CD4-positive, alpha-beta T cell treated with Interleukin-21 for 1 hour (primary cell): ENCODE measurements at places on chromosomes 1 and 21.
A peak's percentile ranks its signal among the peaks of the same experiment; 100 is the strongest.

GRCh38 chr1:113369040-113369439 is 21.3 kb upstream of the MAGI3 start:
- DNase-seq, result no peak

- DNase-seq, result peak; percentile 57
Measured at GRCh38 chr1:77430966-77431690, 149.3 kb downstream of the AK5 start.

DNA sequence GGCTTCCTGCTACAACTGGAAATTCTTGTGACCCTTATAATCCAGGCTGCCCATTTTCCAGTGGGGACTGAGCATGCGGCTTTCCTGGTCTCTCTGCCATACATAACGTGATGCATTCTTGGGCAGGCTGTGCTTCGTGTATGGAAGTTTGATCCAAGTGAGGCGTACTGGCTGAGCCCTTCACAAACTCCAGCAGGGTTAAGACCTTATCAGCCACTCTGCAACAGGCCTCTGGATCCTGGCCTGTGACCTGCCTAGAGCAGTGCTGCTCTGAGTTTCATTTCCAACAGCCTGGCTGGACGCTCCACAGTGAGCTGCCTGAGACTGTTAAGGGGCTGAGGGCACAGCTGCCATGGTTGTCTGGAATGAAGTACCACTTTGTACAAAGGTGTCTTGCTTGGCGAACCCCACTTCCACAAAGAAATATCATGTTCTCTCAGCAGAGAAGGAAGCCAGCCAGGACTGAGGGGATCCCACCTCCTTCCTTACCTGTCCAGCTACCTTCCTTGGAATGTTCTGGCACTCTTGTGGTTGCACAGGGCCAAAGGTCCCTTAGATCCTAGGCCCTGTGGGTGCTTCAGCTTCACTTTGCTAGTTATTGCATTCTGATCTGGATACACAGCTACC is 28.5 kb upstream of the XPR1 start:
- DNase-seq, result no peak

DNA sequence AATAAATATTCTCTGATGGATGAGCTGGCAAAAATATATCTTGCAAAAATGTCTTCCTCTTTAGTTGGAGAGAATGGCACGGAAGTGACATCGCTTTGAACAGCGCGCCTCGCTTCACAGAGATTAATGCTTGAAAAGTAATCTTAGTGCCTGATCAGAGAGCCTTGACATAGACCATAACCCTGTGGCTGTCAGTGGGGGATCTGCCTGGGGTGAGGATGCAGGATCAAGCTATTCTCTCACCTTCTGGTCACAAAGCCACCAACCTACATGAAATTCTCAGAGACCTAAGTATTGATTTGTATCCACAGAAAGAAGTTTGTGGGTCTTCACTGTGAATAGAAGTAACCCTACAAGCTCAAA is 492.6 kb downstream of the LMO4 start:
- DNase-seq, result no peak

DNA sequence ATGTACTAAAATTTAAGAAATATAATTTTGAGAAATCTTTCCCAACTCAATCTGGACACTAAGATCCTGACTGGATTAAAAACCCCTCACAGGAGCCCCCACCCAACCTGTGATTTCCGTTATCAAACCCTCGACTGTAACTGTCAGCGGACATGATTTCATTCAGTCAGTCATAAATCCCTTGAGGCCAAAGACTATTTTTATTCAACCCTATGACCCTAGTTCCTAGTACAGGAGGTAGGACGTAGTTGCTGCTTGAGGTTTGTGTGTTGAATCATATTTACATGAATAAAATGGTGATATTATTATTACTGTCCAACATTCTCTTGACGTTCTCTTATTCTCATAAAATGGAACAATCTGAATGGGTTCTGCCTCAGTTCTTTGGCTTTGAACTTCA is 73.1 kb upstream of the DYNLT5 start:
- no peak for DNase-seq

DNA sequence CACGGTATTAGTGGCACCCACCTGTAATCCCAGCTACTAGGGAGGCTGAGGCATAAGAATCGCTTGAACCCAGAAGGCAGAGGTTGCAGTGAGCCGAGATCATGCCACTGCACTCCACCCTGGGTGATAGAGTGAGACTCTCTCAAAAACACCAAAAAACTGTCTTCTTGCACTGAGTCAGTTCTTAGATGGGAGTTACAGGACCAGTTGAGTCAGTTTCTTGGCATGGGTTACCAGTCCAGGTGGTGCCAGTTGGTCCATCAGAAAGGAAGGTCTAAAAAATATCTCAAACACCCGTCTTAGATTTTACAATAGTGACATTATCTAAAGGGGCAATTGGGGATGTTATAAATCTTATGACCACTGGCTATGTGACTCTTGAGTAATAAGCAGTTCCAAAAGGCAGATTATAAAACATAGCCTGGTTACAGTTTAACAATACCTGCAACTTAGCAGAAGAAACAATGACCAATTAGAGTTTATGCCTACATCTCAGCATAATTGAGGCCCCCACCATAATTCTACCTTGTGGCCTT is 206.9 kb upstream of the FGGY start:
- no peak for DNase-seq

DNA sequence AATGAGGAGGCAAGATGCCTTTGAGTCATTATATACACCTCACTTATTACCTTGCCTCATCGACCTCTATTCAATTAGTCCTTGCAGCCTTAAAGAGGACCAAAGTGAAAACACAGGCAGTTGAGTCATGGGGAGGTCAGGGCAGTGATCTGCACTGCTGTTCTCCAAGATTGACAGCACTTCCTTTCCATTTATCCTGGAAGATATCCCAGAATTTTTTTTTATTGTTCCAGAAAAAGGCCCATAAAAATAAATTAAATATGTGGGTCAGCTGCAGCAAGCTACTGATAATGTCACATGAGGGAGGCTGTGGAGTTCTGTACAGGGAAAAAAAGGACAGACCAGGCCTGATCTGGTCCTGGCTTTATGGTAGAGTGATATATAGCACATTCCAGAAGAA is 33.2 kb upstream of the CDC42BPA start:
- no peak for DNase-seq

DNA sequence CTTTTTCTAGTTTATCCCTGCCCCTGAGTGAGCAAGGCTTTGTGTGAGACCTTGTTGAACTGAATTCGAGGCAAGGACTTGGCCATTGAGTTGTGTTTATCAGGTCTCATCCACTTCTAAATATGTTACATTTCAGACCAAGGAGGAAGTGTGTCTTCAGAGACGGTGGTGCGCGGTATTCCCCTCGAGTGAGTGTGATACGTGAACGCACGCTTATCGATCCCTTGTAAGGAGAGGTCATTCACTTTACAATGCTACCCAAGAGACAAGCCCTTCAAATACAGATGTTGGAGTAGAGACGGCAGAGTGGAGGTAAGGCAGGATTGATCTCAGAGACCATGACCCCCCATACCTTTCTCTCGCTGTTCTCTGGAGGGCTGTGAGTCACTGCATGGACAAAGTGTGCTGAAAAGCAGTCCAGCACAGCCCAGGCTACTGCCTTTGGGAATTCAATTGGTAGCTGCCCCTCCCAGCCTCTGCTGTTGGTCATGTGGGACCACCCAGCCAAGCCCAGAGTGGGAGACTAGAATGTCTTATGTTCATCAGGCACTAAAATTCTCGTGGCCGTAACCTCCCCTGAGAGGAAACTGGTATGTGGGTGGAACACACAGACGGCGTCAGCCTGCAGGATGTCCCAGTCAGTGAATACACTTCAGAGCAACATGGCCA is 16.3 kb upstream of the MTARC1 start:
- DNase-seq, result no peak

DNA sequence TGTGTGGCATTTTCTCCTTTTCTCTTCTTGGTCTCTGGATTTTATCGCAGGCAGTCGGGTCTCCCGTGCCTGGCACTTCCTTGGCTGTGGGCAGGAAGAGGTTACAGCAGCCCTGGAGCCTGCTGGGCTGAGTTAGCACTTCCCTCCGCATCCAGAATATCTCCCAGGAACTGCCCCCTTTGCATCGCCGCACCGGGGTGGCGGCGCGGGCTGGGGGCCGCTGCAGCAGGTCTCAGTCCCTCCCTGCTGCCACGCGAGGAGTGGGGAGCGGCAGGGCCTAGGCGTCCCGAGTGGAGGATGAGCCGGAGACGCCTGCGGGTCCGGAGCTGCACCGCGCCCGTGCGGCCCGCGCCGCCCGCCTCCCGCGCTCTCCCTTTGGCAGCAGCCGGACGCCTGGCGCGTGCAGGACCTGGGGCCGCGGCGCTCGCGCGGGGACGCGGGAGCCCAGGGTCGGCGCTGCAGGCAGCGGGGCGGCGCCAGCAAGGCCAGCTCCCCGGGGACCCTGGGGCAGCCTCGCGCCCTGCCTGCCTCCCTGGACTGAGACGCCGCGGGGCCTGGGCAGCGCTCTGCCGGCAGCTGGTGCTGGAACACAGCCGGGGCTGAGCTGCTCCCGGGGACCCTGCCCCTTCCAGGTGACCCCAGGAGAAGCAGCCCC is 192.8 kb downstream of the PRDM2 start:
- DNase-seq, result no peak

- no peak for DNase-seq
Measured at GRCh38 chr1:228085287-228085951, 2.9 kb downstream of the ARF1 start.

- no peak for DNase-seq
Measured at GRCh38 chr1:4207183-4207582, 307.1 kb upstream of the C1orf174 start.

GRCh38 chr1:203677771-203678170 is 51.1 kb downstream of the ATP2B4 start:
- no peak for DNase-seq

DNA sequence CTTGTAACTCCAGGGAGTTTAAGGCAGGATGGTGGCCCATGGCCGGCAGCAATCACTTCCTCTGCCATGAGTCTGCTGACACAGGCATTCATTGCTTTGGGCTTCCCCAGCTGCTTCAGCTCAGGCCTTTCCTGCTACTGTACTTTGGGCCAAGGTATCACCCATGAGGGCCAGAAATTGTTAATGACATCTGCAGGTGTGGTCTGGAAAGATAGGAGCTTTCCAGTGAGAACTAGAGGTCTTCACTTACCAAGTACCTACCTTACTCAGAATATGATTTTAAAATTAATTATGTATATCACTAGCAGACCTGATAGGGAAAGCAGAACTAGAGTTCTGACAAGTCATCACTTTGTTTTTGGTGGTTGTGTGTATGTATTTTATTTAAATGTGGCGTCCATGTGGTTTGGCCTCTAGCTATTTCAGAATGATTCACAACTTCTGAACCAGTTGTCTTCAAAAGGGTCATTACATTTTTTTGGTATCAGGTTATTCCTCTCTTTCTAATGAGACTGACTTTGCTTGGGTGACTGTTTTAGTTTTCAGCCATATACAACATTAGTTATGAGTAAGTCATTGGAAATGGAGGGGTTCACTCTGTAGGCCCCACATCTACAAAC is 2.7 kb downstream of the RGL1 start:
- DNase-seq, result no peak

- no peak for DNase-seq
Measured at GRCh38 chr21:32917362-32918135, 108.2 kb upstream of the OLIG2 start.

- DNase-seq, result no peak
Measured at GRCh38 chr1:38454749-38455441, 404.7 kb downstream of the RRAGC start.

DNA sequence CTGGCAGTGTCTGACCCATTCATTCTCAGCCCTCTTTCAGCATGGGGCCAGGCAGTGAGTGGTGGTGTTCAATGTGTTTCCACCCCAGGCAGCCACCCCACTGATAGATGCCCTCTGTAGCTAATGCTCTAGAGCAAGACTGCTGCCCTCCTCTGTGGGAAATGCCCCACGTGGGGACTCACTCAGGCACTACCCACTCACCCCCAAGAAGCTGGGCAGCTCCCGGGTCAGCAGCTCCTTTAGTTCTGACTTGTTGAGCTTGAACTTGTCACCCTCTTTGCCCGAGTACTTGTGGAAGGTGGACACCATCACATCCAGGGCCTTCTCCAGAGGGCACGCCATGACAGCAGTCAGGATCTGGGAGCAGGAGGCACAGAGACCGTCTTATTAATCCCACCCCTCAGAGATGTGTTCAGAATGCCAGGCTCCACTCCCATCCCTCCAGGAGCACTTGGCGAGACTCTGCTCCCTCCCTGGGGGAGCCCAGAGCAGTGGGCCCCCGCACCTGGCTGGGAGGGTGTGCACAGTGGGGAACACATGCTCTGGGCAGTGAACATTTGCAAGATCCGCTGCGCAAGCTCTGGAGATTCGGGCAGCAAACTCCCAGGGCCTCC is 1.0 kb downstream of the S100A4 start:
- no peak for DNase-seq
